ENCODE measurements at places on chromosomes 4 and X. TPM values are rescaled to one million over a fixed set of nuclear protein-coding genes. Genes with fewer than 3 reads are reported as not detected.

ARHGAP24 gene
- 43.5 TPM for total RNA-seq

BEX4 gene
- 12.1 TPM for total RNA-seq

ADH1B gene
- 104 TPM for total RNA-seq

ALB gene
- total RNA-seq = not detected

EVC2 gene
- total RNA-seq = 15.9 TPM

MAMLD1 gene
- total RNA-seq = 0.32 TPM

ZNF827 gene
- 3.6 TPM for total RNA-seq

USP17L10 gene
- total RNA-seq = not detected

PABPC1L2B gene
- total RNA-seq = not detected

SOD3 gene
- total RNA-seq = 22.5 TPM

FGF13 gene
- 58.0 TPM for total RNA-seq

CT45A5 gene
- total RNA-seq = not detected

PGK1 gene
- 120 TPM for total RNA-seq

RHOH gene
- under 0.01 TPM for total RNA-seq

TGIF2LX gene
- total RNA-seq = not detected

PAGE5 gene
- total RNA-seq = not detected

ZXDA gene
- total RNA-seq = 3.6 TPM

PHOX2B gene
- total RNA-seq = not detected

SGMS2 gene
- total RNA-seq = 38.9 TPM

CXorf49 gene
- total RNA-seq = not detected

GAGE12J gene
- total RNA-seq = not detected

ANXA10 gene
- total RNA-seq = 4.6 TPM

MORF4L2 gene
- total RNA-seq = 263 TPM

RAB9A gene
- 30.7 TPM for total RNA-seq

SLIT2 gene
- total RNA-seq = 4.4 TPM

DCK gene
- 7.4 TPM for total RNA-seq

TRIM2 gene
- 132 TPM for total RNA-seq

WNK3 gene
- total RNA-seq = 0.16 TPM

SLC49A3 gene
- total RNA-seq = 5.2 TPM

RIPPLY1 gene
- total RNA-seq = not detected

KDM5C gene
- 43.0 TPM for total RNA-seq

CSAG2 gene
- total RNA-seq = not detected

PTTG2 gene
- not detected for total RNA-seq

VCX2 gene
- total RNA-seq = not detected

TEX13B gene
- total RNA-seq = not detected

SPANXA2 gene
- total RNA-seq = not detected

SORBS2 gene
- total RNA-seq = not detected

SHOX gene
- total RNA-seq = not detected

WDFY3 gene
- total RNA-seq = 42.1 TPM

CAPN6 gene
- total RNA-seq = not detected
